Ovary (tissue), 10 donors: ENCODE measurements at places on chromosomes 3 and 15. TPM values are rescaled to one million over a fixed set of nuclear protein-coding genes. Genes with fewer than 3 reads are reported as not detected.

The GOLGA6L7 gene
- total RNA-seq = not detected

The POPDC2 gene
- total RNA-seq = 0.83 TPM

DNA sequence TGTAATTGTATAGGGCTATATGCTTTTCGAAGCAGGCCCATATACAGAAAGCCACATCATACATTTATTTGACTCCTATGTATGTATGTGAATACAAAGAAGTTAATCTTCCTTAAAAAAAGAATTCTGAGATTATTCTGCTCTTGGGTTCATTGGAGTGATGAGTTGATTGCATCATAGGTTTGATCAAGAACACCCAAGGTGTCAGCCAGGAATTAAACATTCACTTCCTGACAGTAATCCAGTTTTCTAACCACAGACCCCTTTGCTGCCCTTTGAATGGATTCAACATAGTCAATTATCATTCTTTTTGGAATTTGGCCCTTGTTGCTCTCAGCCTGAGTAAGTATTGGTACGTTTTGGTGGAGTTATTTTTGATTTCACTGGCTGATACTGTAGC lies 225.6 kb downstream of the CACNA2D3 start:
- DNase-seq = no peak

GRCh38 chr3:66722675-66723074 lies 221.9 kb upstream of the LRIG1 start:
- DNase-seq = peak; percentile 70

DNA sequence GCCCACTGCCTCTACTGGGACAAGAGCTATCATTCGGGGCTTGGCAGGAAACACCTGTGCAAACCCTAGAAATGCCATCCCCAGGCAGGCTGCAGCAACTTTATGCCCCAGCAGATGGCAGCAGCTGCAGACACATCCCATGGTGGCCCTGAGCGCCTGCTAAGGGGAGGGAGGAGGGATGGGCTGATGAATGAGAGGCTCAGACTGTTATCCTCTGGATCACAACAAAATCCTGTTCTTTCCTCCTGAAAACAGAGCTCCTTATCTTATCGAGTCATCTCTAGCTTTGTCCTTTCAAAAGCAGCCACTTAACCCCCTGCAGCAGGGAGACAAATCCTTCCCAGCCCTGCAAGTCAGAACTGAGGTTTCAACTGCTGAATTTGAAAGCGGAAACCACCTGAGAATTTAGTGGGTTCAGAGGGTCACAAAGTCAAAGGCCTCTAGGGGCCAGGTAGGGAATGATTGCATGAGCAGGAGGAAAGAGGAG lies 90.6 kb upstream of the PROK2 start:
- DNase-seq = peak; percentile 66

The UBAP1L gene
- total RNA-seq = 9.9 TPM

DNA sequence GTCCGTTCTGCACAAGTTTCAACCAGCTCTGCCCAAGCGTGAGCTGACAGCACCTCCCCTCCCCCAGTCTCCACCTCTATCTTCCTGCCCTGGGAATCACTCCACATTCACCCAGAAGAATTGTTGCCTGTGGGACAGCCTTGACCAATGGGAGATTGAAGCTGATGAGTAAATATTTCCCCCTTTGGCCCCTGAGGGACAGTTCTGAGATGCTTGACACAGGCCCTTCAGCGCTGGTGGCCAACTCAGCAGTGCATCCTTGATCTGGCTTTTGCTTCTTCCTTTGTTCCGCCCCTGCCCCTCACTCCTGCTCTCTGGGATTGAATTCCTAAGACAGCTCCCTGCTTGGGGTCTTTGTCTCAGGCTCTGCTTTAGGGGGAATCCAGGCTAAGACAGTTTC lies 13.1 kb upstream of the SKIC8 start:
- DNase-seq = no peak

The HRG gene
- not detected for total RNA-seq

The RASL12 gene
- 25.2 TPM for total RNA-seq

DNA sequence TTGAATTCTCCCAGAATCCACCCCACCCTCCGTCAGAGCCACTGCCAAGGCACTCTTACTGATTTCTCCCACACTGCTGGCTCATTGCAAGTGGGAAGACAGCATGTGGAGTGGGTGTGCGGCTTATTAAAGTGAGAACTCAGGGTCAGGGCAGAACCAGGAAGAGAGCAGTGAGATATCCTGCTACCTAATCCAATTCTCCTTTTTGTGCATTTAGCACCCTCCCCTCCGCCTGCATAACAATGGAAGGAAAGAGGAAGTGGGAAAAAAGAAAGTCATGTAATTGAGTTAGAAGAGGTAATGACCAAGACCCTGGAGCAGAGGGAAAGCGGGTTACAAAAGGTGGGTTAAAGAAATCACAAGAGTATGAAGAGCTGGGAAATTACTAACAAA lies 27.8 kb upstream of the PIK3CB start:
- no peak for DNase-seq

- DNase-seq = no peak
These were observed 24.4 kb downstream of the TRIM42 start for GRCh38 chr3:140702281-140702680.

DNA sequence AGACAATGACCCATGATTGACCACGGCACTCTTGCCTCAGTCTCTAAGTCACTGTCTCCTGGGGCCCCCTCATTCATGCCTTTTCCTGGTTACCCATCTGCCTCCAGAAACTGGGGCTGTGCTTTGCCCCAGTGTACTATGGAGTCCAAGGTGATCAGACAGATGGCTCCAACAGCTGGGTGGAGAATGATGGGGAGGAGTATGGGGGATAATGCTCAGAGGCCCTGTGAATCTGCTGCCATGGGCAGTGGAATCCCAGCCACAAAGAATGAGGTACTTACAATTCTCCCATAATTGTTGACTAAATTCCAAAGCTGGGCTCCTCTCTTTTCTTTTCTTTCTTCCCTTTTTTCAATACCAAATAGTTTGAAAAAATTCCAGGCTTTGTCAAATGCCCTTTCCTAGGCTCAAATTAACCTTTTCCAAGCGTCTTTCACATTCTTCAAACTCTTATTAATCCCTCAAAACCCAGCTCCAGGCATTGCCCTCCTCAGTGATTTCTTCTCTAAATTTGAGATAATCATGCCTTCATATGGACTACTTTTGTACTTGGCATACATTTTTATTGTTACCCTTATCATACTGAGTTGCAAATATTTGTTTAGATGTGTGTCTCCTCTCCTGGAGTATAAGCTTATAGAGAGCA lies 148.5 kb upstream of the ICE2 start:
- DNase-seq = no peak

The SLC51B gene
- not detected for total RNA-seq

DNA sequence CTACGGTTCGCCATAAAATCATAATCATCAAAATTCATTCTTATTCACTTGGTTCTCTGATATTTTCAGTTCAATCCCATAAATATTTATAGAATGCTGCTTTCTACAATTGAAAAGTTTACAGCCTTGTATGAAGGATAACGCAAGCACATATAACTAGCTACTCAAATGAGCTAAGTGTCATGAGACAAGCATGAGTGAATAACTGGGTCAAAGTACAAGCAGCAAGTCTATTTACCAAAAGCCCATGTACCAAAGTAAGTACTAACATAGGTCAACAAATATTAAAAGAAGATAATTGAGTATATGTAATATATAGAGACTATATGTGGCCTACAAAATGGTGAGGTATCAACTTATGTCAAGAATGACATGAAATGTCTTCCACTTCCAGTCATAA lies 596.6 kb downstream of the GBE1 start:
- DNase-seq = no peak

- DNase-seq = no peak
These were observed 357.4 kb upstream of the ATP11B start for GRCh38 chr3:182435860-182436259.
